ENCODE measurements at places on chromosomes 6 and 20.

- DNase-seq = no peak
Observed at GRCh38 chr6:161353208-161353613, 79.3 kb upstream of the AGPAT4 start.

DNA sequence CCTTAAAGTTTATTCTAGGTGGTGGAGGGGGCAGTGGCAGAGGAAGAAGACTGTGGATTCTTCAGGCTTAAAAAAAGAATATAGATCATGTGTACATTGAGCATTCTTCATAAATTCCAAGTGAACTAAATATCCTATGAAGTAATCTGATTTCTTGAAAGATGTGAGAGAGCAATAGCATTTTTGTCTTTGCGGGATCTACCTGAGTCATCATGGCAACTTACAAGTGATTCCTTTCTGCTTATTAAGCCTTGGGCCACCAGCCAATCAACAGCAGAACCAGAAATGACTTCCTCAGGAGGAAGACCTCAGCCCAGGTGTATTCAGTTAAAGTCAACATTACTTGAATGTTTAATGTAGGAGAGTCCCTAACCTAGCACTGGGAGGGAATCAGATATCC is 756.9 kb downstream of the TFAP2A start:
- no peak for DNase-seq

GRCh38 chr6:130482645-130483390 is 117.0 kb downstream of the TMEM200A start:
- no peak for DNase-seq

GRCh38 chr20:58714923-58715351 is 22.3 kb downstream of the NPEPL1 start:
- no peak for DNase-seq

DNA sequence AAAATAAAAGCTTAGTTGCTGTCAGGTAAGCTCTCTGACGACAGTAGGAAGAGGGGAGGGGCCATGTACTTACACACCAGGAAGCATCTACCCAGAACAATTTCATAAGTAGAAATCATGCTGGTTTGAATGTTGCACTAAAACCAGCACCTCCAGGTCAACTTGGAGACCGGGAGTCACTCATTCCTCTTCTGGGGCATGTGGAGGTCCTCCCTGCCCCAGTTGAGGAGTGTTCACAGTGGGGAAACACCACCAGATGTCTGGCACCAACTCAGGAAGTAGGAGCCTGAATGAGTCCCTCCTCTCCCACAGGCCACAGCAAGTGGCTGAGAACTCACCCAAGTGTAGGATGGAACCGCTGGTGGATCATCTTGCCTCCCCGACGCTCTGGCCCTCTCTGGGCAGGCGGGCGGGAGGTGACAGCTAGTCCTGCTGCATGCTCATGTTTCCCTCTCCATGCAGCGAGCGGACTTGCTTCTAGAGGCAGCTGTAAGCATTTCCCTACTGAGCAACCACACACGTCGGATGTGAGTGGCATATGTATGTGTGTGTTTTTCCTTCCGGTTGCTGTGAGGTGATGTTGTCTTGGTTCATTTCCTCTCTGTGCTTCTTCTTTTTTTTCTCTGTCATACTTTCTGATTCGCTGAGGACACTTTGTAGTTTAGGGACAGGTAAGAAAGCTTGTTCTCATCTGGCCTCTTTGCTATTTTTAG is 149.5 kb upstream of the NEDD9 start:
- DNase-seq = peak; percentile 64

DNA sequence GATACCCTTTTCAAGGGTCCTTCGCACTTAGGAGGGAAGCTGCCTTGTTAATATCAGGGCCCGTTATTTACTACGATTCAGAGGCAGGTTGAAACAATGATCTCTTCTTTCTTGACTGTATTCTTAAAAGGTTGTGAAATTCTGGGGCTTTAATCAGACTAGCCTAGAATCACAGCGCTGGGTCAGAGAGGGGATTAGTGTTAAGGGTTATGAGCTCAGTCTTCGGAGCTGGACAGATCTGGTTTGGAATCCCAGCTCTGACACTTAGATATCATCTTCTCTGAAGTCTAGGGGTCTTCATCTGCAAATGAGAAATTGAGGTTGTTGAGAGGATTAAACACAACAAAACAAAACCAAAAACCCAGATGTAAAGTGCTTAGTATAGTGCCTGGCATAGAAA is 77.4 kb downstream of the CD83 start:
- DNase-seq = no peak

- DNase-seq = no peak
Observed at GRCh38 chr6:148239801-148240460, 102.7 kb upstream of the SASH1 start.

GRCh38 chr6:157770946-157771345 is 52.1 kb upstream of the SNX9 start:
- no peak for DNase-seq

DNA sequence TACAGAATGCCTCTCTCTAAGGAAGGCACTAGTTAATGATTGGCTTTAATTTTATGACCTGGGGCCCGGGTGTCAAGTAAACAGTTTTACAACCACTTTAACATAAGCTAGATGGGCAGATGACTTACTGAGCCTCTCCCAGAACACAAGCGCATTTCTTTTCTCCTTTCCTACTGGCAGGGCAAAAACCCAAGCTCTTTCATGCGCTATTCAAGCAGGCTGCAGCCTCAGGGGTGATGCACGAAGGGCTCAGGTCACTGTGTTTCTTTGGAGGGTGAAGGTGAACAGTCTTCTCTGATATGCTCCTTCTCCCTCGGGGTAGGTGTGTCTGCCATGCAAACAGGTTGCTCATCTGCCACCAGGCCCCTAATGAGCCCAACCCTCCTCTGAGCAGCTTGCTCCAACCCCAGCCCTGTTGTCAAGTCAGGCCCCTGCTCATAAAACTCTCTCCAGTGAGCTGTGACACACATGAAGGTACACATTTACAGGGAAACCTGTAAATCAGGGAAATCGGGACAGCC is 73.5 kb upstream of the CDH4 start:
- no peak for DNase-seq

- no peak for DNase-seq
Observed at GRCh38 chr6:7723554-7723953, 2.3 kb upstream of the BMP6 start.

- DNase-seq = no peak
Observed at GRCh38 chr6:44897316-44897715, 430.8 kb upstream of the RUNX2 start.

DNA sequence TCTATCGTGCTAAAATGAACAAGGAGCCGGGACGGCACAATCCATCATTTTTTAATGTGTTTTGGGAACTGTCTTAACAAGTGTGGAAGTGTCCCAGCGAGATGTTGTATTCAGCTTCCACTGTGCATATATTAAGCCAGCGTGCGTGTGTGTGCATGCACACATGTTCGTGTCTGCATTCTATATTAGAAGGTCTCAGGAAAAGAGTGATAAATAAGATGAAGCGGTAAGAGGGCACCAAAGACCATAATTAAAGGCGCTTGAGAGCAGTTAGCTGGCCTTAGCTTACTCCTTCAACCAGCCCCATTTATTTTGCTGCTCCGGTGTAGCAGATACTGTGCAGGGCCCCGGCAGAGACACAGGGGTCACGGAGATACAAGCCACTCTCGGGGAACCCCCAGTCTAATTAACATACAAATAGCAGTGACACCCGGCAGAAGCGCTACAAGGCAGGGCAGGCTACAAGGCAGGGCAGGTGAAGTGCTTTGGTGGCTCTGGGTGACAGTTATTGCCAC is 206.5 kb upstream of the RREB1 start:
- DNase-seq = no peak

GRCh38 chr6:36357872-36358225 is 21.2 kb upstream of the BNIP5 start:
- peak; percentile 11 for DNase-seq

GRCh38 chr6:158654960-158655489 is 5.2 kb downstream of the SYTL3 start:
- DNase-seq = no peak

DNA sequence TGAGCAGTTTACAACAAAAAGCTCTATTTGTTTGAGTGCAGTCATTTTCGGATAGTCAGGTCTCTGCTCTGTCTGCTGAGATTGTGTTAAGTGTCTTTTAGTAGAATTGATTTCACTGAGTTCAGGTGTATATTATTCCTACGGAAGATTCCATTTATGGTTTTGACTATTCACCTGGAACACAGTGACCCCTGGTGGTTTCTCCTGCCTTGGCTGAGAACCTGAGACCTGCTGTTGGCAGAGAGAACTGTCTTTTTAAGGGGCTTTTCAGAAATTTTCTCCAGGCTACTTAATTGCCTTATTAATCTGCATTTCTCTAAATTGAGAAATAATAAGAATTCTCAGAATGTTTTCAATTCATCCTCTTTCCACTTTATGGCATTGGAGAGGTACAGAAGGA is 508.0 kb downstream of the TBC1D32 start:
- DNase-seq = peak; percentile 4

GRCh38 chr20:63486300-63486855 is 12.5 kb downstream of the EEF1A2 start:
- no peak for DNase-seq

DNA sequence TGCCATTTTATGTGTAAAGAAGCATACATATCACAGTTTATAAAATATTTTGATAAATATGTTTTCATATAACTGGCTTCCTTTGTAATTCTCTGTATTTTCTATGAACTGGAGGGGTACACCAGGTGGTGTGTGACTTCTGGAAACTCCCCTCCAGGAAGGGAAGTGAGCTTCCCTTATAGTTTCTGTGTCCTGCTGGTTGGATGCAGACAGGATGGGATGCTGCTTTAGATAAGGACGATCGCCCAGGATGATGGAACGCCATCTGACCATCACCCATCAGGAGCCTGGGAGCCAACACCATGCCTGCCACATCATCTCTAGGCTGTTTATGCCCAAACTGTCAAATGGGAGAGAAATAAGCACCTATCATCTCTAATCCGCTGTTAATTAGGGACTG is 66.1 kb downstream of the SULF2 start:
- no peak for DNase-seq

DNA sequence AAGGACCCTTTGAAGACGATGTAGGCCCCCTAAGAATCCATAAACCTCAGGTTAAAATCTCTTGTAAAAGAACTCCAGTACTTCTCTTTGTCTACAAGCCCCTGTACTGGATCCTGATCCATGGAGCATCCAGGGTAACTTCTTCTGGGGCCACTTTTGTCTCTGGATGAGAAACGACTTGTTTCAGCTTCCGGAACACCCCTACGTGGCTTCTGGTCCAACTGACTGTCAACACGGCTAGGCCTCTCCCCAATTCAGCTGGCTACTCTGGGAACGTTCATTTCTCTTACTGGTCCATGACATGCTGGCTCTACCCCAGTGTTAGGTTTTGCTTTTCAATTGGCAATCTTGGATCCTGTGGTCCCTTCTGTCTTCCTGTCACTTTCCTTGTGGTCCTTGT is 198.0 kb downstream of the BACH2 start:
- DNase-seq = no peak

- DNase-seq = no peak
Observed at GRCh38 chr6:47478233-47479139, 897 bp downstream of the CD2AP start.

DNA sequence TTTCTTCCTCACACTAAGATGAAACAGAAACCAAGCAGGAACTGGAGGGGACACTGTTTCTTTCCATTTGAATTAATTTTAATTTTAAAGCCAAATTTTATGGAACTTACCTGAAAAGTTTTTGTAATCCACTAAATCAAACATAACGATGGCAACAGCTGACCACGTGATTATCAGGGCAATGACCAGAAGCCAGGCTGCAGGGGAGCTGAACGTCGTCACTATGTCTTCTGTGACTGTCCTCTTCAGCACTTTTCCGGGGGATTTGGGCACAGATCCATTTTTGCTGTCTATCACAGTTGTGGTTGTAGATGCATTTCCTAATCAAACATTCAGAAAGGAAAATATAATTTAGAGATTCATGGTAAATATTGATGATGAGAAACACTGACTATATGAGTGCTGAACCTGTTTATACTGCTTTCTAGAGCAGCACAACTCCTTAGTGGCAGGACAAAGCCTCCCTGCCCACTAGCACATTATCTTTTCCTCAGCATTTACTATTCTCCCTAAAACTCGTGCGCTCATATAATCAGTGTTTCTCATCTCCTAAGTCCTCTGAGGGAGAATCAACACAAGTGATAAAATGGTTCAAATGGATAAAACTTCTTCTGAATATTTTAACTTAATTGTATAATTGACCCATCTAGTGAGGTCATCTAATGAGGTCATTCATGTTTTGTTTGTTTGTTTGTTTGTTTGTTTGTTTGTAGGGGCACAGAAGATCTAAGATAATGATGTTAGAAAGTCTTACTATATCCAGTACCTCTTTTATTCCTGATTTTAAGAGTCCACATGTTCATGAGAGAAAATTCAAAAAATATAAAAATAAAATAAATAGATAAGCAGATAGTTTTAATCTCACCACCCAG is 65.7 kb downstream of the TRDN start:
- DNase-seq = no peak

- DNase-seq = no peak
Observed at GRCh38 chr6:168341280-168341900, 21.8 kb upstream of the DACT2 start.

Measured in stimulated activated naive CD8-positive, alpha-beta T cell treated with anti-CD3 and anti-CD28 coated beads, Interleukin-15, Interleukin-2, amounts not matched to agents 100 U/mL and 50 U/mL, for 24 hours (primary cell).